Right atrium auricular region (tissue), 2 donors: ENCODE measurements at places on chromosomes 1 and 21. TPM values are rescaled to one million over a fixed set of nuclear protein-coding genes. Genes with fewer than 3 reads are reported as not detected.

GRCh38 chr1:68347415-68347814, 102.3 kb downstream of the RPE65 start:
- no peak for DNase-seq

DNA sequence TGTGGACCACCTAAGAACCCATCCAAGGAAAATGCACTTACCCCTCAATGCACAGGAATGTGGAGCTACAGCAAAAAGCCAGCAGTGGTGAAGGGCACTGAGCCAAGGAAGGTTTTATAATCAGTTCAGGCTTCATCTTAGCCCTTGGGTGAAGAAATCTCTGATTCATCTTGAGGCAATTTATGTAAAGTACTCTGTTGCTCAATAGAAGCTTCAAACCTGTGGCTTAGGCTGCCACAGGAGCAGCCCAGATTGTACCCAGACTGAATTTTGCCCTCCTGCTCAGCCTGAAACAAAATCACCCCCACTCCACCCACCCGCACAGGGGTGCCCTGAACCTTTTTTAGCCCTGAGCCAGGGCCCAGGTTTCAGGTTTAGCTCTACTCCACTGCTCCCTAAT, at the start of gene S100A12:
TSS of gene S100A12 (minus strand) at position 111 of the 400 bp plus-strand sequence. CDS start 1,029 bp downstream, outside the sequence.
- DNase-seq = no peak

Gene S100B
- total RNA-seq = 5.8 TPM

Gene ROR1
- total RNA-seq = 12.9 TPM

GRCh38 chr1:179881642-179882252, 338 bp upstream of the TOR1AIP1 start:
- peak; percentile 94 for DNase-seq
